SJSA1 (cell line): ENCODE measurements at places on chromosomes 7 and 10. TPM values are rescaled to one million over a fixed set of nuclear protein-coding genes. Genes with fewer than 3 reads are reported as not detected.

- no peak for DNase-seq
Measured at GRCh38 chr7:37690206-37690605, 6.6 kb downstream of the GPR141 start.

DNA sequence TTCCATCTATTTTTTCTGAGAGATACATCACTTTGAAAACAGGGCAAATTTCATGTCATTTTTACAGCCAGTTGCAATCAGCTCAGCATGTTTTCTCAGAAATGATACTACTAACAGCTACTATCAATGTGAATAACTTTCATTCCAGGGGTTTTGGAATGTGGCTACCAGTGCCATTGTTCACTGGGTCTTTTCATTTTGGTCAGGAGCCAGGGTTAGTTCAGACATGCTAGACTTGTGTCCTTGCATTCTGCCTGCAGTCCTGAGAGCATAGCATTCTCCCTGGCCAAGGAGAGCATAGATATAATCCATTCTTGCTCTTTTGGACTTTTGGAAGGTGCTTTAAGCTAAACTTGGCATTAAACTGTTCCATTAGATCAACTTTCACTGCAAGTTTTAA, 160.9 kb upstream of the NEBL start:
- peak; percentile 33 for DNase-seq

DNA sequence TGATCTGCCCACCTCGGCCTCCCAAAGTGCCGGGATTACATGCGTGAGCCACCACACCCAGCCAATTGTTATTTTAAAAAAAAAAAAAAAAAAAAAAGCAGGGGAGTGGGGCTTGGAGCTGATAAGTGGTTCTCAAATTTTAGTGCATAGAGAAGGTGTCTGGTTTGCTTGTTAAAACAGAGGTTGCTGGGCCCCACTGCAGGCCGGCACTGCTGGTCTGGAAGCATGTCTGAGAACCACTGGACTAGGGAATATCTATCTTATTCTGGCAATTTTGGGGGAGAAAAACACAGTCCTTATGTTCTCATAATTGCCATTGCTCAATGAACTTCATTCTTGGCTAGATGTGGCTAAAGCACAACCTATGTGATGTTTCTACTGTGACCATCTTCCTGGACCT, 19.0 kb upstream of the FIGNL1 start:
- no peak for DNase-seq

- DNase-seq, result no peak
Measured at GRCh38 chr7:48118041-48118440, 29.0 kb downstream of the UPP1 start.

DNA sequence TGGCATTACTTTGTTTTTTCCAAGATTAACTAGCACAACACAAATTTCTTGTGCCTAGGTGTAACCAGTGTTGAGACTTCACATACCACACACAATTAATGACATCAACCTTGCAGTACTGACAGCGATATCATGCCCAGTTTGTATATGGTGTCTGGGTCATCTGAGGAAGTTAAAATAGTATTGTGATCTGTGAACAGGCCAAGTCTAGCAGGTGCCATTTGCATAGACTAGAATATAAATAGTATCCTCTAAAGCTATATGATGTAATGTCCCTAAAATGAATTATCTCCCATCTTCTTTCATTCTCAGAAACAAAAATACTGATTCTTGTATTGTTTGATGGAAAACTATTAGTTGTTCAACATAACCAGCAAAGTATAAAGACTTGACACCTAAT, 175.8 kb upstream of the KAT6B start:
- DNase-seq, result no peak

Gene ASAH2
- 1.9 TPM in 1 of 2 replicates, not detected in the other for total RNA-seq

Gene LLCFC1
- total RNA-seq, result not detected in 2 replicates

Gene EFCAB10
- not detected in 2 replicates for total RNA-seq

Gene ATP5F1C
- total RNA-seq, result 447 and 519 TPM in 2 replicates

Gene LIPM
- total RNA-seq, result not detected in 2 replicates
